Stimulated activated naive CD4-positive, alpha-beta T cell treated with Interleukin-2 at 50 U/mL for 16 hours (primary cell): ENCODE measurements at places on chromosomes 1 and 21.

- DNase-seq, result peak; percentile 70
These were observed 2.6 kb downstream of the KCNA3 start for GRCh38 chr1:110672001-110672752.

DNA sequence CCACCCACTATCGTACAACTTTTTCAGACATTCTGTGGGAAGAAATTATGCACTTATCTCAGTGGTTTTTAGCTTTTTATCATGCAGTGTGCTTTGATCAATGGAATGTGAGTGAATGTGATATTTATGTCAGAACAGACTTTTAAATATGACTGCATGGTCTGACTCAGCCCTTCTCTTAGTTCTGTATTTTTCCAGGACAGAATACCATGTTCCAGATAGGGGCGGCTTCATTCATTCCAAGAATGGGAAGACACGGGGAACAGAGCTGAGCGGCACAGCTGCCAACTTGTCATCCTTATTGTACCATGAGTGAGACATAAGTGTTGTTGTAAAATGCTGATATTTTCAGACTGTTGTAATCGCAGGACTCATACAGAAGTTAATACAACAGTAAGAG lies 214.6 kb upstream of the NCAM2 start:
- DNase-seq, result no peak

GRCh38 chr1:24900486-24900849 lies 29.6 kb downstream of the RUNX3 start:
- no peak for DNase-seq

DNA sequence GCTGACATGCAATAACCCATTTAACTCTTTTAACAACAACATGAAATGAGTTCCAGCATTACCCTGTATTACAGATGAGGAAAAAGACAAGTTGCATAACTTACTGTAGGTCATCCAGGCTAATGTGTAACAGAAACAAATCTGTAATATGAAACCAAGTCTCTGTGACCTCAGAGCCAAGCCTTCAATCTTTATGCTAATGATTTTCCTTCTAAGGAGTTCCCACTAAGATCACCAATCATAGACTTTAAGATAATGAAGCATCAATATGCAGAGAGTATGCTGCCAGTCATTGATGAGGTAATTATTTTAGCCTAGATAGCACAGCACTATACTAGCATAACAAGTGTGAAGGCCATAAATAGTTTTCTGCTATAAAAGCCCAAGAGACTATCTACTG lies 35.6 kb upstream of the RNPC3 start:
- no peak for DNase-seq

GRCh38 chr21:45994086-45994661 lies 12.6 kb downstream of the COL6A1 start:
- no peak for DNase-seq

- no peak for DNase-seq
These were observed 19.5 kb downstream of the GLIS1 start for GRCh38 chr1:53719469-53719868.

DNA sequence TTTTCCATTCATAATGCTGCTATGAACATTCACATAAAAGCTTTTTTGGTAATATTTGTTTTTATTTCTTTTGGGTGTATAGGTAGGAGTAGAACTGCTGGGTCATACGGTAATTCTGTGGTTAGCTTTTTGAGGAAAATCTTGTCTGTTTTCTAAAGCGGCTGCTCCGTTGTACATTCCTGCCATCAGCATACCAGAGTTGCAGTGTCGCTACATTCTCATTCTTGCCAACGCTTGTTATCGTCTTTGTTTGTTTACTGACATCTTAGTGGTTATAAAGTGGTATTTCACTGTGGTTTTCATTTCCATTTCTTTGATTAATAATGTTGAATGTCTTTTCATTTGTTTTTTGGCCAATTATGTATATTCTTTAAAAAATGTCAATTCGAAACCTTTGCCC lies 469.8 kb upstream of the ZP4 start:
- no peak for DNase-seq

DNA sequence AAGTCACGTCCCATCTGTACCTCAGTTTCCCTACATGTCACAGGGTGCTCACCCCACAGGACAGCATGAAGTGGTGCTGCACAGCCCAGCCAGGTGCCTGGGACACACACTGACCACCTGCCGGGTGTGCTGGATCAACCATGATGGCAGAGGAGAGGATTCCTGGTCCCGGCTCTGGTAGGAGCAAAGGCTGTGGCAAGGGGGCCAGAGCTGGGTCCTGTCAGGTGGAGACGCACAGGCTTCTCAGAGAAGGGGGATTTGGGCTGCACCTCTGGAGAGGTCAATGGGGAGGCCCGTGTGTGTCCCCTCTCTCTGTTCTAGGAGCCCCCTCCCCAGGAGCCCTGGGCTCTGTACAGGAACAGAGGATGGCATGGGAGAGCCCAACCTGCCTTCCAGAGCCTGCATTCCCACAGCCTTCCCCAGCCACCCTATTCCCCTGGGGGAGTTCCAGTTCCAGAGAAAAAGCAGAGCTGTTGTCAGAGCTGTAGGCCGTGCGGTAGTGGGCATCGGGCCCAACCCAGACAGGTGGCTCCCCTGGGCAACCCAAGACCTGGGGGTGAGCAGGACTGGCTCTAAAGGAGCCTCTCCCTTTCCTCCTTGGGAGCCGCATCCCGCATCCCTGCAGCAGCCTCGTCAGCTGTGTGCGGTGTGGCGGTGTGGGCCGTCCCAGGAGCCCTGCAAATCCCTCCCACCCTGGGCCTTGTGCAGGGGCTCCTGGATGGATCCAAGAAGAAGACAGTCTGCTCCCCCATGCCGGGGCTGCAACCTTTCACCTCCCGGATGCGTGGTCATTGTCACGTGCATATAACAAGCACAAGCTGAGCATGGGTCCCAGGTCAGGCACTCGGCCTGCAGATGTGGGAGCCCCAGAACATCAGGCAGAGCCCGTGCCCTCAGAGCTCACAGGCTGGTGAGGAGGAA lies 2.9 kb upstream of the TFF3 start:
- DNase-seq, result no peak

DNA sequence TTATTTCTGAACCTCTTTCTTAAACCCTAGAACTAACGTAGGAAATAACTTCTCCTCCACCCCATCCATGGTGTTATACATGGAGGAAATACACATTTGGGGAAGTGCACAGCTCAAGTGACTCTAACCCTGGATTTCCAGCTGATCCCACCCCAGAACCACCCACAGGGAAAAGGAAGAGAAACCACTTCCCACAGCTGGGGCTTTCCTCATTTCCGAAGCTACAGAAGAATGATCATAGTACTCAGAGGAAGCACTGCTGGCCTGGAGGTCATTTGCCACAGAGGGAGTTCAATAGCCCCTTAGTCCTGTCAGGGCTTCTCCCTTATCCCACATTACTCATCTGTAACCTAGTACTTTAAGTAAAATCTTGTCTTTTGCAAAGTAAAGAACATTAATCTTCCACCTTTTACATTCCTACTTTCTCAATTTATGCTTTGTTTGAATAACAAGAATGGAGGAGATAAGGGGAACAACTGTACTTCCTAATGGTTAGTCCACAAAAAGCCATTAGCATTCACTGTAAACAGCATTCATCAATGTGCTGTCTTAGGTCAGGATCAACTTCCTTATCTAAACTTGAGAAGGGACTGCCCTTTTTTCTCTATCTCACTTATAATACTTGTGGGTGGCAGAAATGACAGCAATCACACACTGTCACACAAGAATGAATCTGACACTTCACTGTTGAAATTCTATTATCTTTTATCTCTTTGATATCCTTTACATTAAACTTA lies 63.0 kb upstream of the RGS1 start:
- no peak for DNase-seq

GRCh38 chr21:42227909-42228708 lies 9.2 kb downstream of the ABCG1 start:
- DNase-seq, result peak; percentile 86

- no peak for DNase-seq
These were observed 600.8 kb upstream of the CXADR start for GRCh38 chr21:16912075-16912474.

GRCh38 chr1:88523854-88524528 lies 160.1 kb upstream of the PKN2 start:
- DNase-seq, result no peak

- DNase-seq, result no peak
These were observed 64.4 kb downstream of the MAP3K7CL start for GRCh38 chr21:29194847-29195246.

DNA sequence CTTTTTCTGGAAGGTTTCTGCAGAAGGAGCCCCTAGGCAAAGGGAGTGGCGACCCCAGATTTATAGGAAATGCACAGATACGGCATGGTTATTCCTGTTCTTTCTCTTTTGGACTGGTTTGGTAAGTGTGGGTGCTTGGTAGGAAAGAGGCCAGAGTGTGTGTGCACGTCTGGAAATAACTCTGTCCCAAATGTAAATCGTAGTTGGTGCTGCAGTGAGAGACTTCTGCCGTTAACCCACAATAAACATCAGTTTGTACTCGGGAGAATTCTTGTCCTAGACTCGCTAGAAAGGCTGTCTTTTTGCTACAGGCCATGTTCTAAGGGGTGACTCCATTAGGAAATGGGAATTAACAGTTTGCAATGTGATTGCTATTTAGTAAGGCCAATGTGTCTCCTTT lies 779 bp downstream of the SLC44A3 start:
- no peak for DNase-seq

- DNase-seq, result no peak
These were observed 39.0 kb downstream of the TBX19 start for GRCh38 chr1:168319691-168320090.
